Activated CD4-positive, alpha-beta T cell treated with anti-CD3 and anti-CD28 coated beads, Interleukin-2, amount 50 U/mL, for 16 hours (primary cell): ENCODE measurements at places on chromosomes 1 and 21.
A peak's percentile ranks its signal among the peaks of the same experiment; 100 is the strongest.

GRCh38 chr1:86370601-86371022 is 25.5 kb downstream of the ODF2L start:
- no peak for DNase-seq

DNA sequence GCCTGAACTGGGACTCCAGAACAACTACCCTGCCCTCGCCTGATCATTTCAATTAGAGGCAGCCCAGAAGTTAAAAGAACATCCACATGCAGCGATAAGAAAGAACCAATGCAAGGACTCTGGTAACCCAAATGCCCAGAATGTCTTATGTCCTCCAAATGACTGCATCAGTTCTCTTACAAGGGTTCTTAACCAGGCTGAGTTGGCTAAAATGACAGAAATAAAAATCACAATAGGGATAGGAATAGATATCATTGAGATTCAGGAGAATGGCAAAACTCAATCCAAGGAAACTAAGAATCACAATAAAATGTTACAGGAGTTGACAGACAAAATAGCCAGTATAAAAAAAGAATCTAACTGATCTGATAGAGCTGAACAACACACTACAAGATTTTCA is 80.1 kb upstream of the PTGFR start:
- no peak for DNase-seq

DNA sequence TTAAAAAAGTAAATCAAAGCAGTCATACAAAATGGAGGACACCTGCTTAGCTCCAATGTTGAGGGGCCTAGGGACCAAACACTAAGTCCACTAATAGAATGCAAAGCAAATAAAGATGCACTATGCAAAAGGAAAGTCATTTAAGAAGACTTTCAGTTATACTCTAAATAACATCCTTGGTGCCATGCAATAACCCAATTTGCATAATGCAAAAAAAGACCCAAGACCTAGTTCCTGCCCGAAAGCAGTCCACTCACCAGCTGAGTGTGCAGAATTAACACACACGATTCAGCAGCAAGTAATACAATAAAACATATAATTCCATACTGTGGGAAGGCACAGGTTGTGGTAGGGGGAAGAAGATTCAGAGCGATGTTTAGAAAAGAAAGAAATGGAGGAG is 101.8 kb downstream of the TGFBR3 start:
- no peak for DNase-seq

- DNase-seq: no peak
Measured at GRCh38 chr1:211830055-211830327, 572 bp downstream of the LPGAT1 start.

GRCh38 chr1:166977951-166978350 is 2.6 kb upstream of the ILDR2 start:
- no peak for DNase-seq

GRCh38 chr1:65224681-65225091 is 76.7 kb downstream of the AK4 start:
- no peak for DNase-seq

GRCh38 chr1:9256332-9256731 is 21.8 kb downstream of the H6PD start:
- no peak for DNase-seq

GRCh38 chr1:64223329-64224151 is 20.1 kb downstream of the UBE2U start:
- peak; percentile 63 for DNase-seq

DNA sequence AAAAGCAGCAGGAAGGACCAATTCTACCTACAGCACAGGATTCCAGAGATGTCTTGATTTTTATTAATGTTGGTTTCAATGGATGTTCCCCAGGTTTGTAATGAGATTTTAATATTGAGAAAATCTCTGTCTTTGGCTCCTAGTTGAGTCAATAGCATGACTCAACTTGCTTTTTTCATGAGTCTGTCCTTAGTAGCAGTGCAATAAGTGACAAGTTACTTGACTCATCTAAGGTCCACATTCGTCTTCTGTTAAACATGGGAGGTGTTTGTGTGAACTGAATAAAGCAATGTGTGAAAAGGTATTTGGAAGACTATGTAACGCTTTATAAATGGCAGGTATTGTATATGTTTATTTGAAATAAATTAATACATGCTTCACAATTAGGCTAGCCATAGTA is 645.0 kb upstream of the PTBP2 start:
- no peak for DNase-seq

GRCh38 chr1:88973520-88974137 is 18.8 kb downstream of the KYAT3 start:
- peak; percentile 47 for DNase-seq

DNA sequence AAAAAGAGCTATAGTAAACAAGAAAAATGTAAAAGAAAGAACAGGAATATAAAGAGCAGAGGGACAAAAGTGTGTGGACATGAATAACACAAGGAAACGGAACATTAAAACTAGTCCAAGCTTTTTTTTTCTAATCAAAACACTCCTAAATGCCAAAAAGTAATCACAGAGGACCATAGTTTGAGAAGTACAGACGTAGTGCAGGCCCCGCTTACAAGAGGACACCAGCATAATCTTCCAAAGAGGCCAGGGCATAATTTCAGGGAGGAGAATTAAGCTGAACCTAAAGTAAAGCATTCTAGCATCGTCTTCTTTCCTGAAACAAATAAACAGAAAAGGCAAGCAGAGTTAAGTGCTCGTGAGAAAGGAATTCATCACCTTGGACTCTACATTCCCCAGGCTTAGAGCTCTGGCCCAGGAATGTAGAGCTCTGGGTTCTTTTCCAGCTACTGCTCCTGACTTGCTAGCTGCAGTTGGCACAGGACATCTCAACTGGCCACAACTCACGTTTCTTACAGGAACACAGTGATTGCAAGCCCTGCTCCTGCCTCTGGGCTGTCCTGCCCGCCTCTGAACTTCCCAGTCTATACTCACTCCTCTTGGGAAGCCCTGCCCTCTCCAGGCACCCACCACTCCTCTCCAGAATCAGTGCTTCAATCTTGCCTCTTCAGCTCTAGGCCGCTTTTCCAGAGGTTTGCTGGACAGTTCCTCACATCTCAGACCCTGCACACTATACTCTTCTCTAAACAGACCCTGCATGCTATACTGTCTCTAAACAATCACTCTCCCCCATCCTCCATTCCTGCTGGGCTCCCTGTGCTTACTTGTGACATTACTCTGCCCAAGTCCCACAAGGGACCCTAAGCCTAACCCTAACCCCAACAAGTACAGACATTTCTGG is 9.8 kb downstream of the RGS8 start:
- no peak for DNase-seq

DNA sequence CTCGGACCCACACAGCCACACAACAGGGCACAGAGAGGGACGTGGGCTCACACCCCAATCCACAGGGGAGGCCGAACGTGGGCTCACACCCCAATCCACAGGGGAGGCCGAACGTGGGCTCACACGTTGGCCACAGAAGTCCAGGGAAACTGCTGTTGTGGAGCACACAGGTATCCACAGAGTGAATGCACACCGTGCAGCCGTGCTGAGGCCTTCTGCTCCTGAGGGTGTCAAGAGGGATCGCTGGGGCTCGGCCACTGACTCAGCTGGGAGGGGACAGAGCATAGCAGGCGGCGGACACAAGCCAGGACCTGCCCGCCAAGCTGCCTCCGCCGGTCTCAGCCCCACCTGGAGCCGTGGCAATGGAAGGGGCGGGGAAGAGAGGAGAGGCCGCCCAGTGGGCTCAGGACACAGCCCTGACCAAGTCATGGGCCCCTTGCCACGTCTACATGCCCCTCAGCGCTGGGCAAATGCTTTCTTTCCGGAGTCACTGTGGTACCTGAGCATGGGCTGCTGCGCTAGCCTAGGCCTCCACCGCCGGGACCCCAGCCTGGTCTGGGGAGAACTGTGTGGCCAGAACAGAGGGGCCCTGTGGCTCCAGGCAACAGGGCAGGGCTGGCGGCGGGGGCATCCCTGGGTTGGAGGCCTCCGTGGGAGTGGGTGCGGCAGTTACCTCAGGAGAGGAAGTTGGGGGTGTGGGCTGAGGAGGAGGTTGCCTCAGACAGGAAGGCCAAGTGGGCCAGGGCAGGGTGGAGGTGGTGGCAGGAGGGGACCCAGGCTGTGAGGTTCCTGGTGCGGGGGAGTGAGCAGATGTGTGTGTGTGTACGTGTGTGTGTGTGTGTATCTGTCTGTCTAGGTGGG is 1.2 kb downstream of the SYTL1 start:
- DNase-seq: peak; percentile 76

DNA sequence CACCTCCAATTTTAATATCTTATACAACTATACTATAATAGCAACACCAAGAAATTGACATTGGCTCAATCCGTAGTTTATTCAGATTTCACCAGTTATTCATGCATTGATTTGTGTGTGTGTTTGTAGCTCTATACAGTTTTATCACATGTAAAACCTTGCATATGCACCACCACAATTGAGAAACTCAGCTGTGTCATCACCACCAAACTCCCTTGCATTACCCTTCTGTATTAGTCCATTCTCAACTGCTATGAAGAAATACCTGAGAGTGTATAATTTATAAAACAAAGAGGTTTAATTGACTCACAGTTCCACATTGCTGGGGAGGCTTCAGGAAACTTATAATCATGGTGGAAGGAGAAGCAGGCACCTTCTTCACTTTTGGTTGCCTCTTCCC is 162.1 kb downstream of the PATJ start:
- DNase-seq: no peak
